ENCODE measurements at places on chromosomes 6 and 20. TPM values are rescaled to one million over a fixed set of nuclear protein-coding genes. Genes with fewer than 3 reads are reported as not detected.

GRCh38 chr20:38303908-38304379, at the start of gene BPI:
BPI (plus strand) TSS chr20:38304156; CDS start chr20:38304224, 68 bp downstream.
- no peak within 1 kb of the TSS for H3K27ac ChIP-seq
- DNase-seq: no peak
- H3K36me3 ChIP-seq: no peaks in the 10 kb centered on the region
- H3K4me3 ChIP-seq: no peak within 1 kb of the TSS
- H3K4me1 ChIP-seq: no peaks in the 10 kb centered on the region

GRCh38 chr6:90993770-90994169, 406.9 kb upstream of the MAP3K7 start:
- no peaks in the 10 kb centered on the region for H3K36me3 ChIP-seq
- no peak for DNase-seq
- no peaks in the 10 kb centered on the region for H3K4me1 ChIP-seq
- no peak overlapping the region for H3K4me3 ChIP-seq
- no peak overlapping the region for H3K27ac ChIP-seq
- no peaks in the 10 kb centered on the region for H3K27me3 ChIP-seq

- H3K27me3 ChIP-seq: no peaks in the 10 kb centered on the region
- no peak for DNase-seq
- H3K4me1 ChIP-seq: no peaks in the 10 kb centered on the region
- no peaks in the 10 kb centered on the region for H3K36me3 ChIP-seq
- no peak overlapping the region for H3K4me3 ChIP-seq
- H3K27ac ChIP-seq: no peak overlapping the region
Measured at GRCh38 chr6:72271531-72271930, 350.3 kb upstream of the KCNQ5 start.

The RUNX2 gene
- 7.0 TPM for total RNA-seq

The ZC2HC1B gene
- not detected for total RNA-seq

The TSHZ2 gene
- total RNA-seq: 0.36 TPM
